ENCODE measurements at places on chromosomes 7 and 10. TPM values are rescaled to one million over a fixed set of nuclear protein-coding genes. Genes with fewer than 3 reads are reported as not detected.

Gene SRI
- total RNA-seq: 46.8 TPM

Gene BLNK
- total RNA-seq: not detected

Gene EPHA1
- not detected for total RNA-seq

Gene TUBB8
- not detected for total RNA-seq

Gene FAM25A
- total RNA-seq: not detected

Gene ZNF727
- not detected for total RNA-seq

Measured in placental pericyte (primary cell).